ENCODE measurements at places on chromosomes 12 and 14.

DNA sequence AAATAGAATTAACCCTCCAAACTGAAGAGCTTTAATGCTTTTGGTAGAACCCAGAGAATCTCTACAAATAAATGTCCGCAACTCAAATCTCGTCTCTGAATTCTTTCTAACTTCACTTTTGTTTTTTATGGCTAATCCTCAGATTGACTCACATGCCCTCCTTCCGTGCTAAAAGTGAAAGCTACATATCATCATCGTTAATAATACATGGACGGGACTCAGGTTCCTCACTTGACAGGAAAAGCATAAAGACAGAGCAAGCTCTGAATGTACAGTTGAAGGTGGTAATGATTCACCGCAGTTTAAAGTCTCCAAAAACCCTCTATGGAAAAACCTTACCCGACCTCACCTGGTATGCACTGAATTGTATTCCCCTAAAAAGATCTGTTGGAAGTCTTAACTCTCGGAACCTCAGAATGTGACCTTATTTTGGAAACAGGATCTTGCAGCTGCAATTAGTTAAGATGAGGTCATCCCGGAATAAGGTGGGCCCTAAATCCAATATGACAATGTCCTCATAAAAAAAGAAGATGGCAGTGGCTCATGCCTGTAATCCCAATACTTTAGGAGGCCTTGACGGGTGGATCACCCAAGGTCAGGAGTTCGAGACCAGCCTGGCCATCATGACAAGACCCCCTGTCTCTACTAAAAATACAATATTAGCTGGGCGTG, 147.4 kb upstream of the FOXN3 start:
- DNase-seq = no peak

- DNase-seq = no peak
Observed at GRCh38 chr14:66603945-66604344, 96.0 kb downstream of the GPHN start.

- DNase-seq = no peak
Observed at GRCh38 chr12:29283969-29284700, 96.8 kb downstream of the ERGIC2 start.

DNA sequence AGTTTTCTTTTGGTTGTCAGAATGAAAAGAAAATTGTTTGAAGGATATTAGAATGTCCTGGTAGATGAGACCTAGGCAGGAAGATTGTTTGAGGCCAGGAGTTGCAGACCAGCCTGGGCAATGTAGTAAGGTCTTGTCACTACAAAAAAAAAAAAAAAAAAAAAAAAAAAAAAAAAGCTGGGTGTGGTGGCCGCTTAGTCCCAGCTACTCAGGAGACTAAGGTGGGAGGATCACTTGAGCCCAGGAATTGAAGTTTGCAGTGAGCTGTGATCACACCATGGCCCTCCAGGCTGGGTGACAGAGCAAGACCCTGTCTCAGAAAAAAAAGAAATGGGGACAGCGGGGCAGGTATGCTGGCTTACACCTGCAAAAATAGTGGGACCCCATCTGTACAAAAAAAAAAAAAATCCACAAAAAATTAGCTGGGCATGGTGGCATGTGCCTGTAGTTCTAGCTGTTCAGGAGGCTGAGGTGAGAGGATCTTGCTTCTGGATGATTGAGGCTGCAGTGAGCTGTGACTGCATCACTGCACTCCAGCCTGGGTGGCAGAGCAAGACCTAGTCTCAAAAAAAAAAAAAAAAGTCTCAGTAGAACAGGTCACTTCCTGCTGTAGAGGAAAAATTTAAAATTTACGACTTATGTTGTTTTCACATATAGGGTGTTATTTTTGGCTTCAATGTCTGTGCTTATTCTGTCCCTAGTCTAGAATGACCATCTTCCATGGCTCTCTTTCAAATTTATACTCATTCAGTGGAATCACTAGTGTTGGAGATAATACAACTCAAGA, 70.7 kb downstream of the PPHLN1 start:
- DNase-seq = no peak

- no peak for DNase-seq
Observed at GRCh38 chr14:64955297-64955696, 12.8 kb upstream of the GPX2 start.

DNA sequence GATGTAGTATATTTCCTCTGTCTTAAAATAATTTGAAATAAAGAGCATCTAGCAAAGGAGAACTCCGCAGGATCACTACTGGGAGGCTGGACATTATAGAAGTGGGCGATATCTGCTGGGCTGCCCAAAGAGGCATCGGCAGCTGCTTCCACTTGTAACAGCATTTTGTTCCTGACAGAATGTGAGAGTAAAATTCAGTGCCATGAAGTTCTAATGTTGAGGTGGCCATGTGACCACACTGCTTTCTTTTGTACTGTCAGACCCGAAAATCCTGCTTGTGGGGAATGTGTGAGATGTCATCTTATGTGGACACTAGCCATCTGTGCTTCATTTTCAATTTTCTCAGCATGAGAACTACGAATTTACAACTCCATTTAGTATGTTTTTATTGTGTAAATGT, 151.9 kb downstream of the ACSS3 start:
- no peak for DNase-seq

DNA sequence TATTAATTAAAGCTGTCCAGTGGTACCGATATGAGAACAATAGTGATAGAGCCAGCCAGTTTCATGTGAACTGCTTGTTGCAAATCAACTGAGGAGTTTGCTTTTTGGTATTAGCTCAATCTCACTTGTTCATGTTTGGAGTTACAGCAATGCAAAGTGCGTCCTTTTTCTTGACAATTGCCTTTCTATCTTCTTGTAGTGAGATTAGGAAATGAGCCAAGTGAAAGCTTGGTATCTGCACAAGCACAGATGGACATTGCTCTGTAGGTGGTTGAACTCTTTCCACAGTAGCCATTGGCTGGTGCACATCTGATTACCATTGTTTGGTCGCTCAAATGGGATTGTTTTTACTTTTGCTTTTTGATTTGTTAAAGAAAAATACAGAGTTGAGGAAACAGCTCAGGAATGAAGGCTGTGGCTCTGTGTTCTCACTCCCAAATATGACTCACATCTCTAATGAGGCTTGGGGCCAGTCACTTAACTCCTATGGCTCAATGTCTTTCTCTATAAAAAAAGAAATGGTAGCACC, 241.4 kb downstream of the BMP4 start:
- DNase-seq = no peak

Measured in AG09319 (cell line).